Activated CD8-positive, alpha-beta memory T cell treated with anti-CD3 and anti-CD28 coated beads, Interleukin-2, amount 10 ng/mL, durations not matched to agents 7 days and 5 days (primary cell): ENCODE measurements at places on chromosomes 13 and 19. TPM values are rescaled to one million over a fixed set of nuclear protein-coding genes. Genes with fewer than 3 reads are reported as not detected.

The KLK13 gene
- total RNA-seq: not detected

The MYO16 gene
- 0.05 TPM for total RNA-seq

The CLEC4M gene
- total RNA-seq: not detected

The IGFL2 gene
- not detected for total RNA-seq

The PLIN4 gene
- not detected for total RNA-seq

The CXCL17 gene
- not detected for total RNA-seq

The ZNF880 gene
- 18.8 TPM for total RNA-seq

The SMARCA4 gene
- 107 TPM for total RNA-seq

The ZNF573 gene
- 7.1 TPM for total RNA-seq

The HRC gene
- not detected for total RNA-seq

The POLR2I gene
- 63.2 TPM for total RNA-seq

The ZNF480 gene
- total RNA-seq: 10.6 TPM

The CCDC70 gene
- not detected for total RNA-seq

The CARM1 gene
- 38.5 TPM for total RNA-seq

The HS6ST3 gene
- total RNA-seq: not detected

The LSR gene
- total RNA-seq: 10.0 TPM

The FCGBP gene
- total RNA-seq: 0.93 TPM

The GGACT gene
- 5.3 TPM for total RNA-seq

The CEACAM4 gene
- total RNA-seq: not detected

The RYR1 gene
- 1.6 TPM for total RNA-seq

The MUC16 gene
- 0.12 TPM for total RNA-seq

The BSPH1 gene
- total RNA-seq: not detected

The CLDN10 gene
- total RNA-seq: not detected

The DAND5 gene
- total RNA-seq: 0.21 TPM

The ZNF888 gene
- 6.7 TPM for total RNA-seq

The ARHGAP45 gene
- total RNA-seq: 361 TPM

The SLC1A5 gene
- 259 TPM for total RNA-seq

The RASIP1 gene
- total RNA-seq: not detected

The RAVER1 gene
- total RNA-seq: 87.0 TPM

The IZUMO2 gene
- not detected for total RNA-seq

The ZNF345 gene
- 6.2 TPM for total RNA-seq

The PROZ gene
- not detected for total RNA-seq

The SHISA7 gene
- not detected for total RNA-seq

The ZNF554 gene
- total RNA-seq: 1.1 TPM

The SYNGR4 gene
- not detected for total RNA-seq
